Smooth muscle cell of bladder (primary cell): ENCODE measurements at places on chromosomes 7 and 10. TPM values are rescaled to one million over a fixed set of nuclear protein-coding genes. Genes with fewer than 3 reads are reported as not detected.

SOSTDC1 gene
- total RNA-seq, result not detected in 2 replicates

GIMAP7 gene
- 0.09 TPM in 1 of 2 replicates, not detected in the other for total RNA-seq

POU6F2 gene
- total RNA-seq, result not detected in 2 replicates

MYL7 gene
- not detected in 2 replicates for total RNA-seq

NODAL gene
- total RNA-seq, result not detected in 2 replicates

MINDY3 gene
- total RNA-seq, result 26.6 and 26.7 TPM in 2 replicates

KCNIP2 gene
- total RNA-seq, result 0.28 and 1.8 TPM in 2 replicates

EPHA1 gene
- total RNA-seq, result 0.09 and 0.14 TPM in 2 replicates

ADIRF gene
- 107 and 110 TPM in 2 replicates for total RNA-seq

SEMA4G gene
- 0.43 and 0.92 TPM in 2 replicates for total RNA-seq

AGR3 gene
- not detected in 2 replicates for total RNA-seq

MYO1G gene
- under 0.01 and 0.09 TPM in 2 replicates for total RNA-seq

ACTR3C gene
- total RNA-seq, result 1.6 and 3.2 TPM in 2 replicates

EVX1 gene
- under 0.01 TPM in 1 of 2 replicates, not detected in the other for total RNA-seq
